Activated naive CD4-positive, alpha-beta T cell treated with anti-CD3 and anti-CD28 coated beads for 36 hours (primary cell): ENCODE measurements at places on chromosomes 3 and 15. TPM values are rescaled to one million over a fixed set of nuclear protein-coding genes. Genes with fewer than 3 reads are reported as not detected.

- H3K27ac ChIP-seq: no peak overlapping the region
- H3K36me3 ChIP-seq: no peaks in the 10 kb centered on the region
- H3K27me3 ChIP-seq: no peaks in the 10 kb centered on the region
- H3K4me3 ChIP-seq: no peak overlapping the region
Measured at GRCh38 chr3:121362035-121362734, 183.6 kb downstream of the POLQ start.

DNA sequence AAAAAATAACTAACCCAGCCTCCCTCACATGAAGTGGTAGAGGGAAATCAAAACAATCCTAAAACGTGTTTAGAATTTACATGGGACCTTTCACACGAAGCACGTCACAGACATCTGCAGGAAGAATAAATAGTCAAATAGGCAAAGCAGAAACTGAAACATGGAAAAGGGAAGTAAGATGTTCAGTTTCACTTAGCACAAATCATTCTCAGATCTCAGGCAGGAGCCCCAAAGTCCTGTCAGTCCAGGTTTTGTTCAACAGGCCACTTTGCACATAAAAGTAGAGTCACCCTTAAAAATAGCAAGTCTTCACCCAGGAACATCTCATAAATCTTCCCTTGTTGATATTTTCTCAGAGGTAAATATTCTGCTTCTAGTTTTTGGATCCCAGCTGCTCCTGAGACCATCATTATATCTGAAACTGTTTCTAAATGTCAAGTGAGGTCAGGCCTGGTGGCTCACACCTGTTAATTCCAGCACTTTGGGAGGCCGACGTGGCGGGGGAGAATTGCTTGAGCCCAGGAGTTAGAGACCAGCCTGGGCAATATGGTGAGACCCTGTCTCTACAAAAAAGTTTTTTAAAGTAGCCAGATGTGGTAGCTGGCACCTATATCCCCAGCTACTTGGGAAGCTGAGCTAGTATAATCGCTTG lies 1.9 kb downstream of the RUBCN start:
- H3K36me3 ChIP-seq: peaks cover 7% of the 10 kb centered on the region
- H3K4me3 ChIP-seq: peak overlapping the region; percentile 35
- H3K27ac ChIP-seq: no peak overlapping the region
- no peak for DNase-seq
- no peaks in the 10 kb centered on the region for H3K27me3 ChIP-seq
- peaks cover 45% of the 10 kb centered on the region for H3K4me1 ChIP-seq

DNA sequence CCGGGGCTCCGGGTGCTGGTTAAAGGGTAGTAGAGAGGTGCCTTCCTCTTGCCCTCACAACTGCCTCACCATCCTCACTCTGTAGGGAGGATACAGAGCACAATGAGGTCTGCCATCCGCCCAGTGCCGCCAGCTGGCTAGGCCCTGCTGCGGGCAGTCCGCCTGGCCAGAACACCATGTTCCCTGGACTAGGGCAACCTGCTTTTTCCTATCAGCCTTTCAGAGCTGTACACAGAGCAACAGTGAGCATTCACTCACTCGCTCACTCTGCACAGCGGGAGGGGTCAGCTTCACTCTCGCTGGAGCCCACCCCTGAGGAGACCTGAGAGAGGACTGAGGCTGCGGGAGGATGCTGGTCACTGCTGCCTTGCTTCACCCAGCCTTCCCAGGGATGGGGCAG lies 218.7 kb upstream of the CHRNA7 start:
- no peak overlapping the region for H3K27ac ChIP-seq
- no peaks in the 10 kb centered on the region for H3K36me3 ChIP-seq
- H3K4me3 ChIP-seq: no peak overlapping the region
- H3K27me3 ChIP-seq: no peaks in the 10 kb centered on the region
- DNase-seq: no peak

SNX4 gene
- total RNA-seq: 24.8 TPM

SOX2 gene
- not detected for total RNA-seq

DNA sequence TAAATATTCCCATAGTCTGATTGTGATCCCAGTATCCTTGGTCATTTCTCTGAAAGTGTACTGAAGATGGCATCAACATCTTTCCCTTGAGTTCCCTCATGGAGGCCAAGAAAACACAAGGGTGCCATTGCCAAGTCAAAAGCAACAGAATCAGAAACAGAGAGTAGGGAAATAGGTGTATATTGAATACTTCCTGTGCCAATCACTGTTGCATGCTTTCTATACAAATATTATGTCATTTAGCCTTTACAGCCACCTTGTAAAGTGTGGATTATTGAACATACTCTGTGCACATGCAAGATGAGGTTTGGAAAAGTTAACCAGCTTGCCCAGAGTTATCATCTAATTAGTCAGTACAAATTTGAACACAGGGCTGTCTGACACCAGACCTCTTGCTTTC lies 117.9 kb downstream of the MAP2K5 start:
- H3K27ac ChIP-seq: no peak overlapping the region
- H3K27me3 ChIP-seq: no peaks in the 10 kb centered on the region
- DNase-seq: no peak
- no peaks in the 10 kb centered on the region for H3K4me1 ChIP-seq

DNA sequence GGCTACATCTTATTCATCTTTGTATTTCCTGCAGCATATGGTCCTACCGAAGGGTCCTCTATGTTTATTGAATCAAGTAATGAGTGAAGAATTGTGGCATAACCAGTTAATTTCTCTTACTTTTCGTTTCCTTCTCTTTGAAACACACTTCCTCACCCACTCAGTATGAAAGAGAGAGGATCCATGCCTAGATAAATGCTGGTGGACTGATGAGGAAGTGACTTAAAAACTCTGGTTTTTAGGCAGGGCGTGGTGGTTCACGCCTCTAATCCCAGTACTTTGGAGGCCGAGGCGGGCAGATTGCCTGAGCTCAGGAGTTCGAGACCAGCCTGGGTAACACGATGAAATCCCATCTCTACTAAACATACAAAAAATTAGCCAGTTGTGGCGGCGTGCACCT lies 2.2 kb upstream of the MB21D2 start:
- no peak for DNase-seq
- no peak overlapping the region for H3K4me3 ChIP-seq
- peaks cover 40% of the 10 kb centered on the region for H3K27me3 ChIP-seq
- no peak overlapping the region for H3K27ac ChIP-seq

DNA sequence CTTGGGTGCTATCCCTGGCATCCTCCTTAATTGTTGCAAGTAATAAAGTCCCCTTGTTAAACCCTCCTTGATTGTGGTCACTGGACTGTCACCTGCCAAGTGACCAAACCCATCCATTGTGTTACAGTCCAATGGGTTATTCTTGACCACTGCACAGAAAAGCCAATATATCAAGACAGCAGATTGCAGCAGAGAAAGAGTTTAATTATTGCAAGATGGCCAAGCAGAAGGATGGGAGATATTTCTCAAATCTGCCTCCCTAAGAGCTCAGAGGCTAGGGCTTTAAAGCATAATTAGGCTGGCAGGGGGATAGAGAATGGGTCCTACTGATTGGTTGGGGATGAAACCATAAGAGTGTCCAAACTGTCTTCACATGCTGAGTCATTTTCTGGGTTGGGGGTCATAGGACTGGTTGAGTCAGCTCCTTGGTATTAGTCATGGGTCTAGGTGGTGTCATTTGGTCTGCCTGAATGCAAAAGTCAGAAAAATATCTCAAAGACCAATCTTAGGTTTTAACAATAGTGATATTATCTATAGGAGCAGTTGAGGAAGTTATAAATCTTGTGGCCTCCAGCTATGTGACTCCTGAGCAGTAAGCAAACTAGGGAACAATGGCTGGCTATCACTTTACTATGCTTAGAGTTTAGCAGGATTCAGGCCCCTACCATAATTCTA lies 19.1 kb upstream of the XYLB start:
- no peak for DNase-seq
- no peaks in the 10 kb centered on the region for H3K36me3 ChIP-seq
- H3K4me1 ChIP-seq: no peaks in the 10 kb centered on the region
- no peaks in the 10 kb centered on the region for H3K27me3 ChIP-seq

COL6A5 gene
- total RNA-seq: not detected

CCRL2 gene
- 0.81 TPM for total RNA-seq

DNA sequence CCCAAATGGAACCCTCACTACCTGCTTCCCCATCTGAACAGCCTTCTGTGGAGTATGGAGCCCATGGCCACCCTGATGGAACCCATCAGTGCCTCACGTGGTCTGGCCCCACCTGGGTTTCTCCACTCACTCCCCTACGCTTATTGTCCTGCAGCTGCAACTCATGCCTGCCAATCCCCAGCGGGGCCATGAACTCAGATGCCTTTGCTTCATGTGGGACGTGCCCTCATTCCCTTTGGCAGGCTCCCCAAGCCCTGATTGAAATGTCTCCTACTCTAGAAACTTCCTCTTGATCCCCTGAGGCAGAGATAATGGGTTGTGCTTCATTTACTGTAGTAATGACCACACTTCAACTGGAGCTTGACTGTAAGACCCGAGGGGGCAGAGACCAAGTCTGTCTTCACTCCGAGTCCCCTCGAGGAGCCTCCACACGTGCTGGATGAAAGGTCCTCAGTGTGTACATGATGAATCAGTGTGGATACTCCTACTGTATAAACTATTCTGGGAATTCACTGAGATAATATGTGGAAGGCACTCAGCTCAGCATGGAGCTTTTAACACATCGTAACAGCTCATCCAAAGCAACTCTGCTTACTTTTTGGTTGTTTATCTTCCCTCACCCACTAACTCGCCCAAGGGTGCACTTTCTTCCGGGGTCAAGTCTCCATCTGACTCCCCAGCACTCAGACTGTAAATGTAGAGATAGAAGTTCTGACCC lies 232.8 kb upstream of the BHLHE40 start:
- DNase-seq: no peak
- H3K27me3 ChIP-seq: no peaks in the 10 kb centered on the region
- H3K36me3 ChIP-seq: peaks cover 8% of the 10 kb centered on the region
- H3K27ac ChIP-seq: no peak overlapping the region
- peaks cover 20% of the 10 kb centered on the region for H3K4me1 ChIP-seq

DNA sequence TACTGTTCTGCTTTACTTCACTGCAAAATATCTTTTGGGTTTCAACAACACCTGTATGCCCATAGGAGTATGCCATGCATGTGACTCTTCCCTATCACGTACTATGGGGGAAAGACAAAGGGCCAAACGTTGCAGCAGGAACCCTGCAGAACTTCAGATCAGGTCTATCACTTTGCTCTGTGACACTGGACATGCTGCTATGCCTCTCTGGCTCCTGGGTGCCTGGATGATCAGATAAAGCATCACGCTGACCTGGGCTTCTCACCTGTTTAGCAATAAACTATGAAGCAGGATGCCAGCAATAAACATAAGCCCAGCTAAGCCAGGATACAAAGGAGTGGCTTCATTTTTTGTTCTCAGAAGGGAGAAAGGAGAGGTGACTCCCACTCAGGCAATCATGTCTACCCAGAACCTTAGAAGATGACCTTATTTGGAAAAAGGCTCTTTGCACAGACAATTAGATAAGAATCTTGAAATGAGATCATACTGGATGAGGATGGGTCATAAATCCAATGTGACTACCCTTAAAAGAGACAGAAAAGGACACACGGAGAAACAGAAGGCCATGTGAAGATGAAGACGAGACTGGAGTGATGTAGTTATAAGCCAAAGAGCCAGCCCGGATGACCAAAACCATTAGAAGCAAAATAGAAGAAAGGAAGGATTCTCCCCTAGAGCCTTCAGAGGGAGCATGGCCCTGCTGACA lies 19.3 kb downstream of the POMGNT2 start:
- peaks cover 3% of the 10 kb centered on the region for H3K4me1 ChIP-seq
- H3K36me3 ChIP-seq: peaks cover 25% of the 10 kb centered on the region
- DNase-seq: no peak
- H3K27me3 ChIP-seq: no peaks in the 10 kb centered on the region
- H3K4me3 ChIP-seq: no peak overlapping the region

GRCh38 chr15:47688573-47689086 lies 28.7 kb upstream of the SEMA6D start:
- H3K4me1 ChIP-seq: no peaks in the 10 kb centered on the region
- no peak overlapping the region for H3K4me3 ChIP-seq
- DNase-seq: no peak
- no peak overlapping the region for H3K27ac ChIP-seq

- H3K36me3 ChIP-seq: no peaks in the 10 kb centered on the region
- DNase-seq: no peak
- H3K4me3 ChIP-seq: no peak overlapping the region
- no peaks in the 10 kb centered on the region for H3K27me3 ChIP-seq
Measured at GRCh38 chr3:35664460-35664919, 25.2 kb downstream of the ARPP21 start.

CTDSPL gene
- total RNA-seq: 3.7 TPM

GRCh38 chr3:46678280-46678679 lies 15.2 kb downstream of the ALS2CL start:
- H3K27me3 ChIP-seq: no peaks in the 10 kb centered on the region
- H3K4me3 ChIP-seq: no peak overlapping the region
- no peak for DNase-seq
- no peak overlapping the region for H3K27ac ChIP-seq
- no peaks in the 10 kb centered on the region for H3K4me1 ChIP-seq

DNA sequence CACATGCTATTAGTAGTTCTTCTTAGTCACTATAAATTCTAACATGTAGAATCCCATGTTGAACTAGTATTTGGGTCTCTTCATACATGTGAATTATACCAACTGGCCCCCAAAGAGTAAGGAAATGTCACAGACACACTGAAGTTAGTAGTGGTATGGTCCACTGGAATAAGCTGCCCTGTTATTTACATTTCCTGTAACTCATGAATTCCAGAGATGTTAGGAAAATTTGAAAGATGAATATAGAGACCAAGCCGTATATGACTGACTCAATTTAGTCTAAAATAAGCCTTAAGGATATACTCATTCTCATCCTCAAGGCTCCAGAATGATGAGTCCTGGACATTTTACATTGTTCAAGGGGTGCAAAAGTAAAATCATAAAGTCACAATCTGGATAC lies 81.2 kb downstream of the FBXL22 start:
- H3K36me3 ChIP-seq: peaks cover 21% of the 10 kb centered on the region
- peaks cover 8% of the 10 kb centered on the region for H3K4me1 ChIP-seq
- no peak overlapping the region for H3K4me3 ChIP-seq

- no peaks in the 10 kb centered on the region for H3K36me3 ChIP-seq
- no peaks in the 10 kb centered on the region for H3K27me3 ChIP-seq
- H3K27ac ChIP-seq: no peak overlapping the region
- DNase-seq: no peak
- no peaks in the 10 kb centered on the region for H3K4me1 ChIP-seq
Measured at GRCh38 chr15:42691770-42692169, 45.2 kb downstream of the CDAN1 start.
